ENCODE measurements at places on chromosomes 3 and 15.

DNA sequence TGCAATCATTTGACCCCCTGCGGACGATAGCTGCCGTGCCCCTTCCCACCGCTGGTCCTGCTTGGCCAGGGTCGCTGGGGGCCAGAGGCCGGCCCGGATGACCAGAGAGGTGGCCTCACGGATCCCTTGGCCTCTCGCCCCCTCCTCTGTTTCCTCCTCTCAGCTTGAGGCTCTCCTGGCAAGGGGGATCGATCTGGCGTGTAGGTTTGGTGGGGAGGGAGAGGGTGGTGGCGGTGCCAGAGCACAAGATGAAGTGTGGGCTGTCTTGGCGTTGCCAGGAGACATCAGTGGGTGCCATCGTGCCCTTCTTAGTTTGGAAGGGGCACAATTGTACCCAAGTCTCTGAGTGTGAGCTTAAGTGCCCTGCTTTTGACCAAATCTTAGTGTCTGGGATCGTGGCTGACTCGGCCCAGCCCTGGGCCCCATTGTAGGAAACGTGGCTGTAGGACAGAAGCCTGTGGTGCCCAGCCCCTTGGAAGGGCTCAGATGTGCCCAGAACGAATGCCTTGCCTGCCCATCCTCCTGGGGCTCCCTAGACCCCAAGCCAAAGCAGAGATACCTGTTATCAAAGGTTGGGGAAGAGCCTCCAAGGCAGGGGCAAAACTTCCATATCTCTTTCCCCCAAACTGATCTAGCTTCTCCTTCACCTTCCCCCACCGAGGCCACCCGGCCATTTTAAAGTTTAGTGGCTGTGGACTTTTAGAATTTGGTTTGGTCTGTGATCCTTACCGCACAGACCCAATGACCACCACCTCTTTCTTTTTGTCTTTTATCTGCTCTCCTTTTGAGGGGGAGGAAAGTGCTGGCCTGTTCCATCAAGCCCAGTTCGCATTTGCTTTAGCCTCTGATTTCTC is 14.4 kb downstream of the NR2F2 start:
- no peak for DNase-seq

GRCh38 chr15:60583946-60584345 is 105.0 kb upstream of the ICE2 start:
- DNase-seq: peak; percentile 73

- no peak for DNase-seq
Measured at GRCh38 chr3:4703054-4703480, 209.9 kb downstream of the ITPR1 start.

- no peak for DNase-seq
Measured at GRCh38 chr15:27669641-27670040, 429.5 kb downstream of the OCA2 start.

DNA sequence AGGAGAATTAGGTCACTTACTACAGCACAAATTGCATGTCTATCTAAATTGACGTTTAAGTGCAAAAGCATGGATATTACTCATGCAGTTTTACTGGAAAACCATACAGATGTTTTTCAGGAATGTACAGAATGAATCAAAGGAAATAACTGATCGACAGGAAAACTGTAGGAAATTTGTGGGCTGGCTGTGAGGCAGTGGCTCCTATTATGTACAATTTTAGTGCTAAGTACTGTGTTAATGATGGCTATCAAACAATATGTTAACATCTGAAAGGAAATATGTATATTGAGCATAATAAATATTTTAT is 6.9 kb downstream of the NUDT16 start:
- DNase-seq: no peak

GRCh38 chr15:74133694-74134386 is 3.5 kb downstream of the ISLR2 start:
- no peak for DNase-seq
